ENCODE measurements at places on chromosomes 5 and 9.

DNA sequence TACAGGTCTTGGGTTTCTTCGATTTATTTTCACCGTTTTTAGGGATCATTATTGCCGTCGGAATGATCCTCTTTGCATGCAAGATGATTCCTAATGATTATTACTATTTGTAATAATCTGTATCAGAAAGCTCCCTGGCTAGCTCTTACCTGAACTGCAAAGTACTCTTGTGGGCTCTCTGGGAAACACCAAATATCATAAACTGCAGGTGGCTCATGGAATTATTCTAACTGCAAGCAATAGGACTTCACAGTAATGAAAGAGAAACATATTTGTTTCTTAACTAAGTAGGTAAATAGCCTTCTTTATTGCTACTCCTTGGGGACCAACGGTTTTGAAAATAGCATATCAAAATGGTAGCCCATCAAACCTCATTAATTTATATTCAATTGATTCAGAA lies 219.4 kb downstream of the NFIB start:
- no peak for DNase-seq

DNA sequence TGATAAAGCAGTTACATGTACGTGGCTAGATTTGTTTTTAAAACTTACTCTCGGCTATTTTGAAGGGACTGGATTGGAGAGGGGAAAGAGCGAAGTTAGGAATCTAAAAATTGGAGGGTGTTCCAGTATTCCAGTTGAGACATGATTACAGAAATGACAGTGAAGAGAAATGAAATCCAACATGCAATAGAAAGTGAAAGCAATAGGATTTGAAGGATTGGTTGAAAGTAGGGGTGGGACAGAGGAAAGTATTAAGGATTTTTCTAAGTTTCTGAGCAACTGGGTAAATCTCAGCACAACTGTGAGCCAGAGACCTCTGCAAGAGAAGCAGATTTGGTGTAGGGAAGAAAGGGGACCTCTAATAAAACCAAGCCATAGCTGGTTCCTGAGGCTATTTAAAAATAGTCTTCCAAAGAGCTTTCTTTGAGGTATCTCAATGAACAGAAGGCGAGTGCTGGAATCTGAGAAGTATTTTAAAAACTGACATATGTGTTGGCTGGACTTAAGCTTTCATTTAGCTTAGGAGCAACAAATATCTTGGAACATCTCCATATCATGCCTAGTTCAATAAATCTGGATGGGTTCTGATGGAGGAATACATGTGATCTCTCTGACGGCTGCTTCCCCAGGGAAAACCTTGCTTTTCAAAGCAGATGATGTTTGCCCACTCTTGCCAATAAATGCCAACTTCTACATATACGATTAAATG lies 110.4 kb upstream of the IFNK start:
- DNase-seq, result no peak

GRCh38 chr5:142845402-142845921 lies 75.3 kb downstream of the ARHGAP26 start:
- no peak for DNase-seq

DNA sequence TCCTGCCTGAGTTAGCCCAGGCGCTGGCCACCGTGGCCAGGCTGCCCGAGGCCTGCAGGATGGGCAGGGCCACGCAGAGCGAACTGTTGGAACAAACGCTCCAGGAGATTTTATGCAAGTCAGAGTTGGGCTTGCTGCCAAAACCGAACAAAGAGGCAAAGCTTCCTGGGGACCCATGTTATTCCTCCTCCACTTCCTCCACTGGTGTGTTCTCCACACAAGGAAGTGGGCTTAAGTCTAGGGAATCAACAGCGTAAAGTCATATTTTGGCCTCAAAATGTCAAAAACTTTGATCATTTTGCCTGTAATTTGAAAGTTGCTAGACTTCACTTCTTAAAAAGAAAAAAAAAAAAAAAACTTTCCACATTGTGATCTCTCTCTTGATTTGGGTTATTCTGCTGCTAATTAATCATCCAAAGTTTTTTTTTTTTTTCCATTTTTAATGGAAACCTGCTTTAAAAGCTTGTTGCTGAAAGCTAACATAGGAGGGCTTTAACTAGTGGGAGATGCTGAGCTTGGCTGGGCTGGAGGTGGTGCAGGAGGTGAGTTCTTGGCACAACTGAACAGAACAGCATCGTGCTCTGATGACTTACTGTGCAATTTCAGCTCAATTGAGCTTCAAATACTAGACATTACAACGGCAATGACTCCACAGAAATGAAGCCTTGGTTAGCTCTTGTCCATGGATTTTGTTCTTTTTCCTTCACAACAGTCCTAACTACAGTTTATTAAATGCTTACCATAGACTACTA lies 73.0 kb downstream of the PTPDC1 start:
- no peak for DNase-seq

DNA sequence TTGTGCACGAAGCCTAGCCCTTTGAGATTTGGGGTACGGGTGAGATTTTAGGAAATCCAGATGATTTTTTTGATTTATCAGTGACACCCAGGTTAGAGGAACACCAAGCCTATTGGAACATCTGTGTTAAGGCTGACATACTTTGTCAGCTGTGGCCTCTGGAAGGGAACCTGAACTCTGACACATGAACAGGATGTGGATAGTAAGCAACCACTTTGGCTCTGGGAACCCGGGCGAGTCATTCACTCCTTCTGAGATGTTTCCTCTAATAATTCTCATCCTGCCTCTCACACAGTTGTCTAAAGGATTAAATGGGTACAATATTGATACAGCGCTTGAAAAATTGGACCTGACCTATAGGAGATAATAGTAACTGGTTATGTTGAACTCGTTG lies 67.8 kb downstream of the FGF1 start:
- DNase-seq, result peak; percentile 24

- DNase-seq, result no peak
Observed at GRCh38 chr9:34588671-34589635, 571 bp downstream of the CNTFR start.

GRCh38 chr9:117405950-117406705 lies 8.7 kb downstream of the ASTN2 start:
- no peak for DNase-seq

DNA sequence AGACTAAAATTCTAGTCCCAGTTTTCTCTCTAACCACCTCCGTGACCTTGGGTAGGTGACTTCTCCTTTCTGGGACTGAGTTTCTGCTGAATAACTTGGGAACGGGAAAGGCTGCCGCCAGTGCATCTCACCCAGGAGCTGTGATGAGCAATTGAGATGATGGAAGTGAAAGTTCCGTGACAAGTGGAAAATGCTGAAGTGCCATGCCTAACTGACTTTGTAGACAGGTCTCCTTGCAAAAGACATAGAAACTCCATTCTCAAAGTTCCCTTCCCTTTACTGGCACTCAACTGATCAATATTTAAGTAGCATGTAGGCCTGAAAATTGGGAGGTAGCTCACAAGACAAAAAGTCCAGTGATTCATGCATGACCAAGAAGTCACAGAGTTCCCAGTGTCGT lies 6.3 kb upstream of the ADAM19 start:
- DNase-seq, result no peak

DNA sequence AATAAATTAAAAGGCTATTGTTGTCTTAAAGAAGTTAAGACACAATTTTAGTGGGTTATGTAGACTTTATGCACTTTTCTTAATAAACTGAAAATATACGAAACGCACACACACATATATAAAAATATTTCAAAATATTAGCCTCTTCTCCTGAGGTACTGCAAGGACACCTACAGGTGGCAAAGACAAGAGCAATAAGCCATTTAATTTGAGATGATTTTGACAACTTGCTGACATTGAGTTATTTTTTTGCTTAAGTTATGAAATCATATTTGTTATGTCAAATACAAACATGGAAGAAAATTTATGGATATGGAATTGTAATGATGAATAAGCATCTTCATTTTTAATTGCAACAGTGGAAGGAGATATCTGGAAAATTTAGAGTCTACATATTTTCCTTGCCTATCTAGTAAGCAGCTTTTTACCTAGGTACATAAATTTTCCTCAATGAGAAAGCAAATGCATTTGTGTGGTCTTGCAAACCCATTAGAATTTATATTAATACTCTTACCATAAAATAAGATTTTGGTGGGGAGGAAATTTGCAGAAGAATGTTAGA lies 301.6 kb downstream of the ISL1 start:
- DNase-seq, result no peak

- no peak for DNase-seq
Observed at GRCh38 chr9:93606187-93606586, 29.8 kb downstream of the PHF2 start.

DNA sequence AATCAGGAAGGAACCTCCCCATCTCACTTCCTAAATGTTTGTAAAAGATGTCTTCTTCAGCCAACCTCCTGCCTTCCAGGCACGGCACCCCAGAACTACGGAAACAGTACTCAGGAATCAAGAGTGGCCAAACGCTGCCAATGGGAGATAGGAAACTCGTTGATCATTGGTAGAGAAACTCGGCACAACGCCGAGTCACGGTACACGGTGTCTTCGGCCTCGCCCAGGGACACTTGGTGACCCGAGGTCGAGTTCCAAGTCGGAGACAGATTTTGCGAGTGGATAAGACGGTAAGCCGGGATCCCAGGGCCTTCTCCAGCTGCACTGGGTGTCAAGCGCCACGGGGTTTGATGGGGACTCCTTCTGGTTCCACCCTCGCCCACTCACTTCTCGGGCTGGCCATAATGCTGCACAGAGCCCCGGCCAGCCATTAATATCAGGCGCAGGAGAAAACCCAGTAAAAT lies 343 bp downstream of the KIAA0825 start:
- DNase-seq, result peak; percentile 52

- no peak for DNase-seq
Observed at GRCh38 chr9:21583628-21584377, 101.7 kb upstream of the IFNE start.

DNA sequence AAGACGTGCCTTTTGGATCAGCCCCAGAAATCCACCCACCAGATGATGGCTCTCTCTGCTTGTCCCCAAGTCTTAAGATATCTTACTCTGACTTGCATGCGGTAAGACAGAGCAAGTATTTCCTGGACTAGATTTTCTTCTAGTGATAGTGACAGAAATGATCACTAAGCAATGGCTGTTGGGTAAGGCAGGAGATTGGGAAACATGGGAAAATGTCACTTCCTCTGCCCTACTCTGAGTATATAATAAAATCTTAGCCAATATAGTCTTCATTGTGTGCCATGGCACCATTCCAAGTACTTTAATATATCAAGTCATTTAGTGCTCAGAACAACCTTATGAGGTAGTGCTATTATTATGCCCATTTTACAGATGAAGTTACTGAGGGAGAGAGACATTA lies 31.0 kb upstream of the GNA14 start:
- no peak for DNase-seq

DNA sequence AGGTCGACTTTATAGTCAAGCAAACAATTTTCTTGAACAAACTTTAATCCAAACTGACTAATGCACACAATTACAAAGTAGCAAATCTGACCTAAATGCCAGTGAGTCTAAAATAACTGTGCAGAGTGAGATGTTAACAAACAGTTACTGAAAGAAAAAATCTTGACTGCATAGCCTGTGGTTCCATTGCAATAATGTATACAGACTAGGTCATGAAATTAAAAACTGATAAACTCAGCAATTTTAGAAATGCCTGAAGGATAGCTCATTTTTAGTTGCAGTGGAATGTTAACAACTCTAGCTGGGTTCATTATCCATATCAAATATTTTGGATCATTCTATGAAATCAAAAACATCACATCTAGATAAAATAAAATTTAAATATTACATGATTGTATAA lies 73.4 kb upstream of the CDH12 start:
- no peak for DNase-seq

DNA sequence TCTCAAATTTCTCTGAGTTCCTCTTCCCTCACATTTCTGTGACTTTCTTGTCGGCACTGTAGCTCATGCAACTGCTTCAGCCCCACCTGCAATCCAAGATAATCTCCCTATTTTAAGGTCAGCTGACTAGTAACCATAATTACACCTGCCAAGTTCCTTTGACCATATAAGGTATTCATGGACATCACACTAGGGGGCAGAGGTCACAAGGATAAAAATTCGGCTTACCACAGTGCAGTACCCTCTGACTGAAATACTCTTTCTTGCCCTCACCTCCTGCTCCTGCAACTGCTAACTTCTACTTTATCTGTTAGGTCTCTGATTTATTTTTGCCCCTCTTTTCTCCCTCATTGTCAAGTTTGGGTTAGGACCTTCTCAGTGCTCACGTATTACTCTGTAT lies 144.2 kb downstream of the GDNF start:
- DNase-seq, result no peak

- DNase-seq, result no peak
Observed at GRCh38 chr5:38468202-38468673, 88.2 kb downstream of the LIFR start.

DNA sequence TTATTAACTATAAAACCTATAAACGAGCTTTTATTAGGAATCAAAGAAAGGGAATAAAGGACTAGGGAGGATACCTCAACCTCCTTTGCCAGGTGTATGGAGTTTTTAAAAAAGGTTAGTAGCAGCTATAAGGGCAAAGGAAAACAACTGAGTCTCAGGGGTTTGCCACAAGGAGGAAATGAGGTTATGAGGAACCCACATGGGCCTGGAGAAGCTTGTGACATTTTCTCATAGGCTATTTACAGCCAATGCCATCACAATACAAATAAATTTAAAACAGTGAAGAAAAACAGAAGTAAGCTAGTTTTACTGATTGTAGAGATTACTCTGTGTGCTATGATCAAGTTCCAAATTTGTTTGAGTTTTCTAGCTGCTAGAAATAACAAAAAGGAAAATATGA lies 92.6 kb downstream of the CDKN2A start:
- no peak for DNase-seq

DNA sequence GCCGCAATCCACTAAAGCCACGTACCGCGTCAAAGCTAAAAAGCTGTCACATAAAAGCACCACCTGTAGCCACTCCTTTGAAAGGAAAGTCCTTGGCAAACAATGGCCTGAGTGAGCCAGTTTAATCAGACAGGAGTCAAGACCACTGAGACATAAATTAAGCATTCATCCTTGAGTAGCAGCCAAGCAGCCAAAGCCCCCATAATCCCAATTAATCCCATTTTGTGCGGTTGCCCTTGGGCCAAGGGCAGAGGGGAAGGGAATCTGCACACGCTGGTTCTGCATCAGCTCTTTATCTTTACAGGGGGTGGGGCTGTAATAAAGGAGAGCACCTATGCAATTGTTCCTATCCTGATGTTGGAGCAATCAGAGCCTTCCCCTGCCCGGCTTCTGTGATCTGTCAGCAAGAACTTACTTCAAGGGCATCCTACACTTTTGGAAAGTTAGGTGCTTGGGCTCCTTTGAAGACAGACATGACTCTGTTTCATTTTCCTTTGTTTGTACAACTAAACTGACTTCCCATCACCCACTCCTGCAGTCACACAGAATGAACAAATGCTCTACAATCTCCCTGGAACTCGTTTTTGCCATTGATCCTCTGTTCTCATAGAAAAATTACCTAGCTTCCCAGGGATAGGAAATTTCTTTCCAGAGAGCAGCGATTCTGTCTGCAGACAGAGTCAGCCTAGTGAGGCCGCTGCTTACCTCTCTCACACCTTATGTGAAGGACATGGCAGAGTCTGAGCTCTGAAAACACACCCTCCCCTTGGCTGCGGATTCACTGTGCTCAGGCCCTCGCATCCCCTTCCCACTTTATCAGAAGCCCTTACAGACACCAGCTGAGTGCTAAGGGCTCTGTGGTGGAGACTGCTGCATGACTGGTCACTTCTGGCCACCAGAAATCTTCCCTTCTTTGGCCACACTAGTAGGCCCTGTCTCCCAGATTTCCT lies 116.2 kb upstream of the TBCA start:
- DNase-seq, result no peak

- DNase-seq, result no peak
Observed at GRCh38 chr9:16458696-16459420, 411.6 kb downstream of the BNC2 start.

- DNase-seq, result no peak
Observed at GRCh38 chr5:74285675-74286280, 354.8 kb downstream of the ENC1 start.

GRCh38 chr5:124194282-124194681 lies 552.2 kb downstream of the ZNF608 start:
- DNase-seq, result no peak

Measured in activated naive CD4-positive, alpha-beta T cell treated with anti-CD3 and anti-CD28 coated beads, Interleukin-2, amount 10 ng/mL, durations not matched to agents 7 days and 5 days (primary cell).